GM12878 (cell line): ENCODE measurements at places on chromosomes 7 and 10. TPM values are rescaled to one million over a fixed set of nuclear protein-coding genes. Genes with fewer than 3 reads are reported as not detected.

GRCh38 chr7:141421306-141421705, 129.9 kb upstream of the AGK start:
- H3K36me3 ChIP-seq, result no peaks in the 10 kb centered on the region
- no peak overlapping the region for H3K27ac ChIP-seq
- DNase-seq, result no peak
- H3K4me3 ChIP-seq, result no peak overlapping the region

GRCh38 chr10:57699944-57700343, 567.8 kb downstream of the IPMK start:
- H3K4me3 ChIP-seq, result no peak overlapping the region
- H3K27ac ChIP-seq, result no peak overlapping the region
- DNase-seq, result no peak
- no peaks in the 10 kb centered on the region for H3K4me1 ChIP-seq
- no peaks in the 10 kb centered on the region for H3K36me3 ChIP-seq
- no peaks in the 10 kb centered on the region for H3K27me3 ChIP-seq

- H3K4me3 ChIP-seq, result no peak overlapping the region
- no peaks in the 10 kb centered on the region for H3K27me3 ChIP-seq
- peaks cover 19% of the 10 kb centered on the region; the same call in 1 of the 2 replicates for H3K4me1 ChIP-seq
- H3K36me3 ChIP-seq, result no peaks in the 10 kb centered on the region
- DNase-seq, result no peak
- H3K27ac ChIP-seq, result no peak overlapping the region
Measured at GRCh38 chr7:156768698-156769472, 124.1 kb downstream of the LMBR1 start.

DNA sequence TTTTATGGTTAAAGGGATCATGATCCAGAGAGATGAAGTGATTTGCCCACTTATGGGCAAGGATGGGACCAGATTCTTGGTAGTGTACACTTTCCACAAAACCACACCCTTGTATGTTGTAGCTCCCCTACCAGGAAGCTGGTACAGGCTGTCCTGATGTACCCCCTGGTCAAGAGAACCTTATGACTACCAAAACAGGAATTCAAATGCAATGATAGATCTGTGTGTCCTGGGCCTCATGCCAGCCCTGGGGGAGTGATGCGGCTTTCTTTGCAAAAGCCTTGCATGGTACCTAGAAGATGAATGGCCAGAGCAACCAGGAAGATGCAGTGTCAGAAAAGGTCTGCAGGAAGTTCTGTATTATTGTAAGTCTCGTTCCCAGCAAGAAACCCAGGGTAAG, 94.9 kb upstream of the AGK start:
- H3K36me3 ChIP-seq, result no peaks in the 10 kb centered on the region
- no peaks in the 10 kb centered on the region; the same call in 1 of the 2 replicates for H3K27me3 ChIP-seq
- no peak for DNase-seq
- no peaks in the 10 kb centered on the region for H3K4me1 ChIP-seq
- H3K27ac ChIP-seq, result no peak overlapping the region
- H3K4me3 ChIP-seq, result no peak overlapping the region

Gene IGFBP3
- 25.1 and 28.0 TPM in 2 replicates for total RNA-seq

DNA sequence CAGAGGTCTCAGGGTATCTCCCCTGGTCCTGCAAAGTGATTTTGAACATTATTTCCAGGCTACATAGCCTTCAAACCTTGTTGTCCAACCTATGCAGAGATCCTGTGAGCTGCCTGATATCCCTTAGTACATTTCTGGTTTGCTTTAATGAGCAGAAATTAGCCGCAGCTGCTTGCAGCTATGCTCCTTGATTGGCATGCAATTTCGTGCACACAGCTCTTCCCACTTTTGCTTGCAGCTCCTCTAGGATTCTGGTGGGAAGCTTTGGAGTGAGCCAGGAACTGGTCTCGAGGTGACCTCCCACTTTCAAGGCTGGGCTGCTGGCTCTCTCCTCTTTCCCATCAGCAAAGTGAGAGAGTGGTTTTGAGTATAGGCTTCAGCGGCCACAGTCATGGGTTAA, 45.8 kb downstream of the OAT start:
- H3K27me3 ChIP-seq, result peaks cover 3% of the 10 kb centered on the region; the same call in 1 of the 2 replicates
- H3K36me3 ChIP-seq, result no peaks in the 10 kb centered on the region
- no peaks in the 10 kb centered on the region; the same call in 1 of the 2 replicates for H3K4me1 ChIP-seq
- H3K27ac ChIP-seq, result no peak overlapping the region
- DNase-seq, result no peak
- H3K4me3 ChIP-seq, result no peak overlapping the region

DNA sequence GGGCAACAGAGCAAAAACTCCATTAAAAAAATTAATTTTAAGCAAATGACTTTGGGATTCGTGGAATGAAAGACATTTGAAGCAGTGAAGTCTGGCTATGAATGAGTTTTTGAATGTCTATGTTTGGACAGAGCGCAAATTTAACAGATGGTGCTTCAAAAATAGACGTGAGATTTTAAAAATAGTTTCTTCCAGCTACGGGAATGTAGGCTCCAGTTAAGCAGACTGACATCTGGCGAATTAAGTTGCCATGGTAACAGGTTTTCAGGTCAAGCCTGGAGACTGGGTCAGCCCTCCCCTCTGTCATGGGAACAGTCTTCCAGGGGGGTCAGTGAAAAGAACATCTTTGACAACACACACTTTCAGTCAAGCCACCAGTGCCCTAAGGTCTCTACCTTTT, 62.0 kb downstream of the MYOF start:
- no peak for DNase-seq
- no peak overlapping the region for H3K27ac ChIP-seq
- H3K4me1 ChIP-seq, result no peaks in the 10 kb centered on the region
- no peaks in the 10 kb centered on the region for H3K36me3 ChIP-seq
- no peaks in the 10 kb centered on the region for H3K27me3 ChIP-seq

Gene CUBN
- total RNA-seq, result 0.03 TPM in 1 of 2 replicates, not detected in the other
